ENCODE measurements at places on chromosomes 2 and 18.

DNA sequence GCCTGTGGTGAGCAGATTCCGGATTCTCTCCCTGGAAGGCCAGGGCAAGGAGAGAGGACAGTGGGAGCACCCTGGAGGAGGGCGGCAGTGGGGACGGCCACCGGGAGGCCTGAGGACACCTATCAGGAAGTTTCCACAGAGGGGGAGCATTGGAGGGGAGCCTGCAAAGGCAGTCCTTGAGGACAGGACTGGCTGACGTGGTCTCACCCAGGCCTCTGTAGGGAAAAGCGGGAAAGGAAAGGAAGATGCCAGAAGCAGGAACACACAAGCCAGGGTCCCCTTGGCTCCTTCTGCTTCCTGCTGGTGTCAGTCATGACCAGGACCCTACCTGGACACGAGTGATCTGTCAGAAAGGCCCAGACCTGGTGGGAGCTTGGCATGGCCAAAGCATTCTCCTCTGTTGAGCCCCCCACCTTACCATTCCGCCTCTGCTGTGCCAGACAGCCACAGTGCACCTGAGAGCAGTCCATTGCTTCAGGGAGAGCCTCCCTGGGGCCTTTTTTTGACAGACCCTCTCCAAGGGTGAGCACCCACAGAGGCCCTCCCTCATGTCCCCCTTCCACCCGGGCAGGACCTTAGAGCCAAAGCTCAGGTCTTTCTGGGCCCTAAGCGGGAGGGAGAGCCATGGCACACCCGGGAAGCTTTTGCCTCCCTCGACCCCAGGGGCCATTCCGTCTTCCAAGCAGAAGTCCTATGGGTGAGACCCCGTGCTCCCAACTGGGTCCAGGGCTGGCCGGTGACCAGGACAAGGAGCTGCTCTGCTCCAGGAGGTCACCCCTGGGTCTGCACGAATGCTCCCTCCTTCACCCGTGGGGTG, 333.1 kb downstream of the DYSF start:
- DNase-seq: no peak

- no peak for DNase-seq
These were observed 69.2 kb upstream of the EDAR start for GRCh38 chr2:109058191-109058632.

DNA sequence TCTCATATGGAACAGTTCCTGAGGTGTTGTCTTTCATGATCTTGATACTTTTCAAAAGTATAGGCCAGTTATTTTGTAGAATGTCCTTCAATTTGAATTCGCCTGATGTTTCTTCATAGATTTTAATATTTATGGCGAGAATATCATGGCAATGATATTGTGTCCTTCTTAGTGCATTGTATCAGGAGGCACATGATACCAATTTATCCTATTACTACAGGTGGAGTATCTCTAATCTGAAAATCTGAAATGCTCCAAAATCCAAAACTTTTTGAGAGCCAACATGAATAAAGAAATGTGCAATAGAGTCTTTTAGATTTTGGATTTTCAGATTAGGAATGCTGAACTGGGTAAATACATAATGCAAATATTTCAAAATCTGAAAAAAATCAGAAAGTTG, 216.6 kb upstream of the LYPD1 start:
- no peak for DNase-seq

- DNase-seq: no peak
These were observed 20.1 kb downstream of the TMEM177 start for GRCh38 chr2:119699016-119699606.

DNA sequence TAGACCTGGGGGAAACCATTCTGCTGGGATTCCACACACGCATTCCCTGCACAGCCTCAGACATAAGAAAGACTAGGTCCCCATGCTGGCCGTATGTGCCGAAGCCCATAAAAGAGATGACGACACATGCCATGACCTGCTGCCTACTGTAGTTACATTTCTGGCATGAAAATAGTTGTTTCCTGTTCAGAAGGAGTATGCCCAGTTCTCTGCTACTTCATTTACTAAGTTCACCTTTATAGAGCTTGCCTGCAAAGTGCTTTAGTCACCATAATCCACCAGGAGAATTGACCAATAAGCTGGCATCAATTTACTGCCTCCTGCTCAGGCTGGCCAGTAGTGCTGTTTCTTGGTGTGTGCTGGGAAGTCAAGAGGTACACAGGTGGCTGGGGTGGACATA, 150.2 kb upstream of the ALPP start:
- no peak for DNase-seq

- no peak for DNase-seq
These were observed 591.0 kb downstream of the EPHA4 start for GRCh38 chr2:220980966-220981675.

- no peak for DNase-seq
These were observed 93.5 kb downstream of the SPIRE1 start for GRCh38 chr18:12564378-12564777.

DNA sequence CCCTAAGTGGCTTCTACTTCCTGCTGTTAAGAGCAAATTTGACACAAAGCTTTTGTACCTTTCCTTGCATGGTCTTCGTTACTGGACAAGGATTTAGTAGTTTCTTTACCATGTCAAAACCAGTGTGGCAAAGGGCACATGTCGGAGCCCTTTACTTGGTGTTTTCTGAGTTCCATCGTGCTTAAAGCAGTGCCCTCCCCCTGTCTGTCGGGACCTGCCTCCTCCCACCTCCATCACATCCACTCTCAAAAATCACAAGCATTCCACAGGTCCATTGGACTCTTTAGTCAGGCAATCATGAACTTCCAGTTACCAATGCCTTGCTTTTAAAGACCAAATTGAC, 763 bp downstream of the CCDC141 start:
- no peak for DNase-seq

GRCh38 chr2:63225964-63226686, 175.5 kb downstream of the OTX1 start:
- no peak for DNase-seq

- DNase-seq: no peak
These were observed 779 bp downstream of the MALL start for GRCh38 chr2:110114831-110115255.

DNA sequence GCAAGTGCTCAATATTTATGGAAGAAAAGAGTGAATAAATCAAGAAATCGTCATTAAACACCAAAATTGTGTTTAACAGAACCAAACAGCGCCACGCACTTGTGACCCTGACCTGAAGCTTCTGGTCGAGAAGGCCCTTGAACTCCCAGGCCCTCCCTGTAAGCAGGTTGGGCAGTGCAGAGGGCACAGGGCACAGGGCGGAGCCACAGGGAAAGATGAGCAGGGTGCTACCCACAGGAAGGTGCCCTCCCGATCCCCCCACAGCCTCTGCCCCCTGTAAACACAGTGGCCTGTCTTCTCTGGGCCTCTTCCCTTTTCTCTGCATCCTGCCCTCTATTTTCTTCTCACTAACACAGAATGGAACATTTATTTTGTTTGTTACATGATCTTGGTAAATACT, 16.9 kb upstream of the TUBB6 start:
- no peak for DNase-seq

- DNase-seq: no peak
These were observed 186.0 kb upstream of the EPHA4 start for GRCh38 chr2:221758076-221758475.

DNA sequence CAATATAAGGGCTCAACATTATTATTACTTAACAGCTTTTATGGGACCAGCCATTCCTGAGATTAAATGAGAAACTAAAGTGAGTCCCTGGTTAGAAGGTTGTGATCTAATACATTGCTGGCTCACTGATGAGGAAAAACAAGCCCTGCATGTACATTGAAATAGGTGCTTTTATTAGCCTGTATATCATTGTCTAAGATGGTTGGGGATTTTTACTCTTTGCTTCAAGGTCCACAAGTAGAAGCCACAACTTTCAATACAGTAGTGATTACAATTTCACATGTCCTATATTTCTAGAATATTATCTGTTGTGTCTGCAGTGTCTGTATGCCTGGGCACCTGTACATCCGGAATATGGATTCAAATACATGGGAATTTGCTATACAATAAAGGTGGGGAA, 104.1 kb upstream of the FZD5 start:
- DNase-seq: no peak

DNA sequence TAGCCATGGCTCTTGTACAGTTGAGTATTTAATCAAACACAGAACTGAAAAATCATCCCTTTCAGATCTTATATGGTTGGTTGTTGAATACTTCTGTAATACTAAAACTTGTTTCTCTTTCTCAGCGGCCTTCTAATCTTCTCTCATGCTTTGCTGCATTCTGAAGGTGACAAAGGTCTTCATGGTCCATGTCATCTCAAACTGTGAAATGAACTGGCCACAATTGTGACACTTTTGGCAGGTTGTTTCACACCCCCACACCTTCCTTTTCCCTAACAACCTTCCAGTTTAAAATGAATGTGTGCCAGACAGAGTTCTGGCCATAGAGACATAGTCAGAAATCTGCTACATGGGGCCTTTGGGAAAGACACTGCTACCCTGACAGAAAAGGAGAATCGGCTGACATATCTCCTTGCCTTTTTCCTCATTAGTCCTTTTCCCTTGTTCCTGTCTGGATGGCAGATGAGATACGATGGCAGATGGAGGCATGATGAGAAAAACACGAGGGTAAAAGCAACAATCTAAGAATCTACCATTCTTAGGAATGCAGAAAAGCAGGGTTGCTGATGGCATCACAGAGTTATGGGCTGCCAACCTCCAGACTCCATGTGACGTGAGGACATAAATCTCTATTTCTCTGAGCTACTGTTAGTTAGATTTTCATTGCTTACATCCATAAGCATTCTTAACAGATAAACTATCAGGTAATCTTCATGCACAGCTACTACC, 106.5 kb downstream of the PIGN start:
- DNase-seq: no peak

DNA sequence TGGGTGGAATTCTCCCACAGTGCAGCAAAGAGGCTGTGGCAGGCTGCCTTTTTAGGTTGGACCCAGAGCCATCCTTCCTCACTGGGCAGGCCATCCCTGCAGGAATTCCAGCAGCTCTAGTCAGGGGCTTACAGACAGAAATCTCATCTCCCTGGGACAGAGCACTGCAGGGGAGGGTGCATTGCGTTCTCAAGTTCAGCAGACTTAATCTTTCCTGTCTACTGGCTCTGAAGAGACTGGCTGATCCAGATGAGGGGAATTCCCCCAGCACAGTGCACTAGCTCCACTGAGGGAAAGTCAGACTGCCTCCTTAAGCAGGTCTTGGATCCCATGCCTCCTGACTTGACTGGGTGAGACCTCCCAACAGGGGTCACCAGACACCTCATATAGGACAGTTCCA, 899.7 kb upstream of the VRK2 start:
- DNase-seq: no peak

DNA sequence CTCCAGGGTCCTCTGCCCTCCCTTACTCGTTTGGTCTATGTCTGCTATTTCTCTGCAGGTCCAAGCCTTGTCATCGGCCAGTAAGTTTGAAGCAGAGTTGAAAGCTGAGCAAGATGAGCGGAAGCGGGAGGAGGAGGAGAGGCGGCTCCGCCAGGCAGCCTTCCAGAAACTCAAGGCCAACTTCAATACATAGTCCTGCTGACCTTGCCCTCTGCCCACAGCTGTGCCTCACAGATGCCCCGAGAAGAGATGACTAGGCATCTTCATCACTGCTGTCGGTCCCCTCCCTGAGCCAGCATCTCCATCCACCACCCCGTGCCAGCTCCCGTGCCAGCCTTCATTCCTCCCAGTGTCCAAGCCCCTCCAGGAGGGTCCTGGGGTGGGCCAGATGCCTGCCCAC, 15.6 kb upstream of the GIGYF2 start:
- no peak for DNase-seq

- DNase-seq: no peak
These were observed 6.8 kb downstream of the BIRC6 start for GRCh38 chr2:32363597-32363996.

DNA sequence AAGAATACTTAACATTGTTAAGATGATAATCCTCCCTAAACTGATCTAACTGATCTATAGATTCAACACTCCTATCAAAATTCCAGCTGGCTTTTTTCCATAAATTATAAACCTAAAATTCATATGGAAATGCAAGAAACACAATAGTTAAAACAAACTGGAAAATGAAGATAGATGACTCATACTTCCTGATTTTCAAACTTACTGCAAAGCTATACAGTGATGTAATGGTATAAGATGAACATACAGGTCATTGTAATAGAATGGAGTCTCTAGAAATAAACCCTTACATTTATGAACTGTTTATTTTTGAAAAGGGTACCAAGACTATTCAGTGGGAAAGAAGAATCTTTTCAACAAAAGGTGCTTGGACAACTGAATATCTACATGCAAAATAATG, 32.3 kb downstream of the UBXN4 start:
- DNase-seq: no peak

GRCh38 chr18:9716780-9717563, 8.9 kb downstream of the RAB31 start:
- DNase-seq: no peak

DNA sequence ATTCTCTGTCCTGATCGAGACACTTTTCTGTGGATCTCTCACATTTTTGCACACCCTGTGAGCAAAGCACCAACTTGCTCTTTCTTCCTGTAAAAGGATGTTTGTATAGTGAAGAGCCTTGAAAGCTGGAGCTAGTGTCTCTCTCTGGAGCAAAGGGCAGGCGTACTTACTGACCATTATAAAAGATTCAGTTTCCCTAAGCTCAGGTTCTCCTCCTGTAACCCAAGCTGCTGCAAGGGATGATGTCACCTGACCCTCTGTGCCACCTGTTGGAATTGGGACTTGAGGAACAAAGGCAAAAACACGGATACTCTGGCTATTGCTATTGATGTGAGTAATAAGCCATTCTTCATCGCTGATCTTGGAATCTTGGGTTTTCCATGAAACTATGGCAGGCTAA, 52.6 kb upstream of the NEMP2 start:
- no peak for DNase-seq

GRCh38 chr18:23352042-23352441, 101.0 kb upstream of the RIOK3 start:
- DNase-seq: no peak

DNA sequence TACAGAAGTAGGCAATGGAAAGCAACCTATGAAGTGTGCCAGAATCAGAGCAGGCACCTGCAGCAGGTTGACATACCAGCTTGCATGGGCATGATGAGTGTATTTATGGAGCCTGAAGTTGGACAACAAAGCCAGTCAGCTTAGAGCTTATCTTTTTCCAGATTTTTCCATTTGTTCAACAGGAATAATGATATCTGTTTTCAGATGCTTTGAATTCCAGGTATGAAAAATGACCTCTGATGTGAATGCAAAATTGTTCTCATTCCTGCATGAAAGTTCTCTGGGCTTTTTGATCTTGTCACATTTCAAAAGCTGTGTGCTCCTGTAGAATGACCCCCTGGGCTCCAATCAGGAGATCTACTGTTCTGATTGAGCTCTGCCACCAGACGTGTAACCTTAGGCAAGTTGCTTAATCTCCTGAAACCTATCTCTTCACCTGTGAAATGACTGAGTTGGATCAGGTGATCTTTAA, 38.2 kb upstream of the VIT start:
- DNase-seq: no peak

DNA sequence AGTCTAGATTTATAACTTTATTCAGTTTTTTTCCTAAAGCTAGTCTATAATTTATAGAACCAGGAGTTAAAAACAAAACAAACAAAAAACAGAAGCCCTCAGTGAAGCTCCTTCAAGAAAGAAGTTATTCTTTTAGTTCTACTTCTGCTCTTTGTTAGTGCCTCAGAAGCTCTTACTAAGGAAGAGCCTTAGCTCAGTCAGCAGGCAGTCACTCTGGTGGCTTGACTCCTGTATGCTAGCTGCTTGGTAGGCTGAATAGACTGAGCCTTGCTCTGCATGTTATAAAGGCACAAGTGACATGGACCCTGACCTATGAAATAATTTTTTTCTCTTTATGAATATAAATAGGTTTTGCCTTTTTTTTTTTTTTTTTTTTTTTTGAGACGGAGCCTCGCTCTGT, 24.8 kb downstream of the NCOA1 start:
- no peak for DNase-seq

GRCh38 chr2:128260239-128261138, 58.2 kb downstream of the HS6ST1 start:
- DNase-seq: no peak
